ENCODE measurements at places on chromosomes 6 and 20.

GRCh38 chr6:54921891-54922290 lies 75.3 kb downstream of the FAM83B start:
- DNase-seq: no peak

GRCh38 chr6:156461647-156462046 lies 315.5 kb upstream of the ARID1B start:
- no peak for DNase-seq

DNA sequence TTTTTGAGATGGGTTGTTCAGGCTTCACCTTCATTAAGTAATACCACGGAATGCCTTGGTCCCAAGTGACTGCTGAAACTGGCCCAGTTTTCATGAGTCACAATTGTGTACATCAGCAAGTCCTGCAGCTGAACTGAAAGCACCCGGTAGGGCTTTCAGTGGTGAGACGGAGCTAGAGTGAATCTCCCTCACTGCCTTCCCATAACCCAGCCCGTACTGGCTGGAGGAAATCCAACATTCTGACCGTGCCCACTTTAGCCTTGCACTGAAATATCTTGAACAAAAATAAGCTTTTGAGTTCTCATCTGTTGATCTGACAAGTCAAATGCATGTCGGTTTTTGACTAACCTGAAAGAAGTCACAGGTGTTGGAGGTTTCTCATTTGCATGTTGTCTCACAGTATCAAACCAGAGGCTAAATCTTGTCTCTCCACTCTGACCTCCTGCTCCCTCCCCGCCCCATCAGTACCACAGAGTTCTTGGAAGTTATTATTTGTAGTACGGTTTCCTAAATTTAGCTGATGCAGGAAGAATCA lies 35.9 kb downstream of the DUSP22 start:
- peak; percentile 66 for DNase-seq

GRCh38 chr6:160315310-160315709 lies 32.9 kb upstream of the SLC22A3 start:
- DNase-seq: no peak

DNA sequence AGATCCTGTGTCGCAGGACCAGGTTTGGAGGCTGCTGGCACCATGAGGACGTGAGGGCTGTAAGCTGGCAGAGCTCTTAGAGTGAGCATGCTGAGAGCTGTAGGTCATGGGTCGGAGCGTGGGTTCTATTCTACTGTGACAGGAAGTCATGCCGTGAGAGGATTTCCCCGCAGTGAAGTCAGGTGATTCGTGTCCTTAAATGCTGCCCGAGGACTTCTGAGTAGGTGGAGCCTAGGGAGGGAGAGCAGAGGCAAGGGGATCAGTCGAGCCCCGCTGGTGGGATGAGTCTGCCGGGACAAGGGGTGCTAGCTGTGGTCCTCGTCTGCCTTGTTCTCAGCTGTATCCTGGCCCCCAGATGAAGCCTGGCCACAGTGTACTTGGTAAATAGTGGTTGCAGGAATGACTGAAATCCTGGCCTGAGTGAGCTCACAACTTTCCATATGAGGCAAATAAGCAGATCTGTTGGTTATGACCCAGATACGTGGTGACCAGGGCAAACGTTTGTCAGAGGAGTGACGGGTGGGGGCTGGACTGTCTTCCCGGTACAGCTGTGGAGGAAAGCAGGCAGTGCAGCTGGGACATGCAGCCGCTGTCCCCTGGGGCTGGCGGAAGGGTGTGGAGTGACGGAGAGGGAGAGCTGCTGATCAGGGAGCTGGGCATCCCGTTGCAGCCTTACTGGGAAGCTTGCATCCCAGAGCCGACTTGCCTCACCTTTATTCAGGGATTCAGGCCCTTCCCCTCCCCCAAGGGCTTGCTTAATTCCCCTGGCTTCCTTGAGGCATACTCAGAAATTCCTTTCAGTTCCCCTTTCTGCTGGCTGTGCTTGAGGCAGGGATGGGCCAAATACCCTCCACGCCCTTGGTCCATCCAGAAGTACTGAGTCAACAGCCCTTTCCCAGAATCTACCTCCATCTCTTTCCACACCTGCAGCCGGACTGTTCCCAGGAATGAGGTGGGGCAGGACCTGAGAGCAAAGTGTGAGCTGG lies 250.9 kb upstream of the RREB1 start:
- no peak for DNase-seq

DNA sequence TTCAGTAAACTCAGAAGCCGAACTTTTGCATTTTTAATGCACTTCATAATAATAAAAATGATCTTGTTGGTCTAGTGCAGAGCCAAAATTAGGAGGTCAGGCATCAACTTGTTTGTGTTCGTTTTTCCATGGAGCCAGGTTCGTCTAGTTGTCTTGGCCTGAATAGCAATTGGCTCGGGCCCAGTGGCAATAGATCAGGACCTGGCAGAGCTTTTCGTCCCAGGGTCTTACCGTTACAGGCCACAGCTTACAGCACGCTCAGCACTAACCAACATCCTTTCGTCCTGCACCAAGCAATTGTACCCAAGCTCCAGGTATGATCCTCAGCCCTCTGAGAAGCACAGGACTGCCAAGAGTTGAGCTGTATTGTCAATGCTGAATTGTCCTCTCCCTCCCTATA lies 240.5 kb upstream of the PLN start:
- DNase-seq: no peak

DNA sequence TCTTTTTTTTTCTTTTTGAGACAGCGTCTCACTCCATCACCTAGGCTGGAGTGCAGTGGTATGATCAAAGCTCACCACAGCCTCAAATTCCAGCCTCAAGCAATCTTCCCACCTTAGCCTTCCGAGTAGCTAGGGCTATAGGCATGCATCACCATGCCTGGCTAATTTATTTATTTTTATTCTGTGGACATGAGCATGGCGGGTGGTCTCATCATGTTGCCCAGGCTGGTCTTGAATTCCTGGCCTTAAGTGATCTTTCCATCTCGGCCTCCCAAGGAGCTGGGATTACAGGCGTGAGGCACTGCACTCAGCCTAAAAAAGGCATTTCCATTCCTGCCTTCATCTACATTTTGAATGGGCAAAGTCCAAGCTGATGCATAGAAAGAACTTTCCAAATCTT lies 56.2 kb upstream of the BEND3 start:
- DNase-seq: no peak

- no peak for DNase-seq
Observed at GRCh38 chr6:158810155-158811095, 8.7 kb downstream of the EZR start.

GRCh38 chr20:34022151-34022838 lies 28.6 kb downstream of the RALY start:
- DNase-seq: no peak

GRCh38 chr6:108348655-108349349 lies 53.9 kb downstream of the AFG1L start:
- no peak for DNase-seq

DNA sequence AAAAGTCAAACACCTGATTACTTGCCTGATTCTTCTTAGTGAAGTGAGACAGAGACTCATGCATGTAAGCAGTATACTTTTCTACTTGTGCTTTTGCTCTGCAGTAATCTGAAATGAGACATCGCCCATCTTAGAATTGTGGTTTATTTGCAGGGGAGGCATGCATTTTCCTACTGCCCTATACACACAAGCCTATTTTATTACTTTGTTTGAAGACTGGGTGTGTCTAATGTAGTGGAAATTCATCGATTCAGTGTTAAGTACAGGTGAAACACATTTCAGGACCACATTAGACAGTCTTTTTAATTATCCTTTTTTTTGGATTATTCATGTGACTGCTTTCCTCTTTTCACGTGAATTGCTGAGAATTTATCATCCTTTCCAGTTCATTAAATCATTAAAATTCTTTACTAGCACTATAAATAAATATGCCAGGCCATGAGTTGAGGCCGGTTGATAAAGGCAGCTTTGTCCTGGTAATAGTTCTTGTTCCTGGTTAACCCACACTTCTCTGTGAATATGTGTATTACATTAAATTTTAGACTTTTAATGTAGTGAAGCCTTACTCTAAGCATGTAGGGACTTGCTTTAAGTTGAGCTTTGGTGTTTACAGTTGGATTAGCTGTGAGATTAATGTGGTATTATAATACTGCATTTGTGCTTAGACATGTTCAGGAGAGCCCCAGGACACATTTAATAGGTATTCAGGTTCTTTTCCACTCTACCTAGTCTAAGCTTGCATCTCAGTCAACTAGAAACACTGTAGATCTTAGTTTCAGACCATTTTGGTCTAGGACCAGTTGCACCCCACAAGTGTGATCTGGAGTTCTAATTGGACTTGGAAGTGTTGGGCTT lies 10.8 kb upstream of the BTBD3 start:
- no peak for DNase-seq

- no peak for DNase-seq
Observed at GRCh38 chr6:26327450-26328264, 37.3 kb upstream of the BTN3A2 start.

DNA sequence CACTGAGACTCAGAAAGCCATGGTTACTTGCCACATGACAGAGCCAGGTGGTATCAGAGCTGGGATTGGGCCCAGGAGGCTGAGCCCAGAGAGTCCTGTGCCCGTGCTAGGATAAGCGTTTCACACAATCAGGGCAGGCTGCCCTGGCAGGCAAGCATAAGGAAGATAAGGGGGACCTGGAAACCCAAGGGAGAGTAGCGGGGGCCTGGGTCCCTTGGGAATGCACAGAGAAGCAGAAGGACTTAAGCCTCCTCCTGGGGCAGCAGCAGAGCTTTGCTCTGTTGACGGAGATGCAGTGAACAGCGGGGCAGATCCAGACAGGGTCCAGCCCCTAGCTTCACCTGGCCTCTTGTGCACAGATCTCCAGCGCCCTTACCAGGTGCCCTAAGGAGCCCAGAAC lies 8.7 kb downstream of the TRIB3 start:
- no peak for DNase-seq

- no peak for DNase-seq
Observed at GRCh38 chr20:37200926-37201826, 21.8 kb upstream of the MROH8 start.

GRCh38 chr6:131331873-131332781 lies 196.9 kb downstream of the AKAP7 start:
- DNase-seq: no peak

DNA sequence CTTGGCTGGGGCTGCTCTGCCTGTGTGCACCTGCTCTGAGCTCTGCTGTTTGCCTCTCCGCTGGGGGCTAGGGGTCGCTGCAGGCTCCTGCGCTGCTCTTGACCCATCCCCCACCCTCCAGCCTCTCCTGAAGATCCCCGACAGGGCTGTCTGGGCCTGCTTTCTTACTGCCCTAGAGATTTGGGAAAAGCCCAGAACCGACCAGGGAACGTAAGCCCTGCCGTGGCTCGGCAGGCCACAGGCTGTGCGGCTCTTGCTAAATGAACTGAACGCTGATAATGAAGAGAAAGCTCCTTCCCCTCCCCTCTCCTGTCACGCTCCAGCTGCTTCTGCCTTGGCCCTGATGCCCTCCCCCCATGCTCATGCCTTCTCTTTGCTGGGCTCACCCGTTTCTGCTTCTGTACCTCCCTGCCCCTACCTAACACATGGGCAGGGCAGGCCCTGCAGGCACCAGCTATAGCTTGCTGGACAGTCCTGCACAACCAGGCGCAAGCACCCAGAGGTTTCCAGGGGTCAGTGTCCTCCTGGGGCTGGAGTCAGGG lies 32.0 kb upstream of the PCMTD2 start:
- DNase-seq: no peak

DNA sequence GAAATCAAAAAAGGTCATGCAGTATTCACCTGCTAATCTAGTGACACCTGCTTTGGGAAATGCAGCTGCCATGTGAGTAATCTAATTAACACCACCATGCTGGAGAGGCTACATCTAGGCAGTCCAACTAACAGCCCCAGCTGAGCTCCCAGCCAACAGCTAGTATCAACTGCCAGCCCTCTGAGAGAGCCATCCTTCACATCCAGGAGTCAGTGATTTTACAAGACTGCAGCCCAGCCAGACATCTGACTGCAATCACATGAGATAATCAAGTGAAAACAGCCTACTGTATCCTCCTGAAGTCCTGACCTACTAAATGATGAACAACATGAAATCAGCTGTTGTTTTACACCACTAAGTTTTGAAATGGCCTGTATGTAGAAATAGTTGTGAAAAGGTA lies 298.4 kb downstream of the TRDN start:
- no peak for DNase-seq

DNA sequence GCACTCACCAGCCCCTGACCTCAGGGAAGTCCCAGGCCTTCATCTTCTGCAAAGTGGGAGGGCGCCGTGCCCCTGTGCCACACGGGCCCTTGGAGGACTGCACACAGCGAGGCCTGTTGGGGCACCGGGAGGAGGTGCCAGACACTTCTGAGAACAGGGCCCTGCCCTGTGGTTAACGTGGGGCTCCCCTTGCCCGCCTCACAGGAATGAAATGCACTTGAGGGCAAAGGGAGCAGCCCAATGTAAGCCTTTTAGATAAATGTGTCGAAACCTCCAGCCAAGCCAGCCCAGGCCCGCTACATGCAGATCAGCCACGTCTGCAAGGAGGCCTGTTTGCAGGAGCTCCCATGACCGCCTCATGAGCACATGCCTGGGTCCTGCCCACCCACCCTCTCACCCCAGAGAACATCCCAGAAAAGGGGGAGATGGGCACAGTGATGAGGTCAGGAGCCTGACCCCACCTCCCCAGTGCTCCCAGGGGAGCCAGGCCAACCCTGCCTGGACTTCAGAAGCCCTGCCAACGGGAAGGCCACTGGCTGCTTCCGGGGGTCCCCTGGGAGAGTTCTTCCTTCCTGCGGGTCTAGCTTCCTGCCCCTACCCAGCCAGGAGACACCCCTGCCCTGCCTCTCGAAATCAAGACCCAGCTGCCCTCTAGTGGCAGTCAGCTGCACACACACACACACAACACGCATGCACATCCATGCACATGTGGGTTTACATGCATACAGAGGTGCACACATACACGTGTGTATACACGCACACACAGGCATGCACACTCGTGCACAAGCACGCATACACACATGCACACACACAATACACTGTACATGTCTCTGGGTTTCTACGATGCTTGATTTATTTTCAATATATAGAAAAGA lies 178.7 kb downstream of the TAF4 start:
- no peak for DNase-seq

DNA sequence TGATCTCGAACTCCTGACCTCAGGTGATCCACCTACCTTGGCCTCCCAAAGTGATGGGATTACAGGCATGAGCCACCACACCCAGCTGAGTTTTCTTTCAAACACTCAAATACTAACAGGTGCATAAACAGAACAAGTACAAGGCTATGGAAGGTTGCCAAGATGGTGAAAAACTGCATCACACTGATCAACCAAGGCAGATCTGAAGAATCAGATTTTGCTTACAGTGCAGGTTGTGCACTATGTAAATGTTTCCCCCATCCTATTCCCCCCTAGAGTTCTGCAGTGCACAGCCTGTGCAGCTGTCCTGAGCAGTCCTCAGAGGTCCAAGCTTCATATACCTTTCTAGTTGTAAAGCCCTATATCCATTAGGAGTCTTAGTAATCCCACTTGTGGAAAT lies 73.0 kb downstream of the GFRA4 start:
- DNase-seq: no peak

DNA sequence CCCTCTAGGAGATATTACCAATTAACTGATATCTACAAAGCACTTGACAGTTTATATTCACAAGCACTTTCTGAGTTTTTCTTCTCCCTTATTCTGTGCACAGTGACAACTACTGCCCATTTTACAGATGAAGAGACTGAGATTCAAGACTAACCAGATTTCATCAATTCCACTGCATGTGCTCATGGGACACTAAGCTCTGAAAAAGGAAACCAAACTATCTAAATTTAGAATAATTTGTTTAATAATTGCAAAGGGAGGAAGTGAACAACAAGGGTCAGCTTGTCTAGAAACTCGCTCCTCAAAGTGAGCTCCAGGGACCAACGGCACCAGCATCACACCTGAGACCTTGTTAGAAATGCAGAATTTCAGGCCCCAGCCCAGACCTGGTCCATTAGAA lies 50.8 kb upstream of the MYLIP start:
- DNase-seq: no peak

Data from AG09309 (cell line).